Omental fat pad (tissue), 4 donors: ENCODE measurements at places on chromosomes 7 and 10. TPM values are rescaled to one million over a fixed set of nuclear protein-coding genes. Genes with fewer than 3 reads are reported as not detected.

DNA sequence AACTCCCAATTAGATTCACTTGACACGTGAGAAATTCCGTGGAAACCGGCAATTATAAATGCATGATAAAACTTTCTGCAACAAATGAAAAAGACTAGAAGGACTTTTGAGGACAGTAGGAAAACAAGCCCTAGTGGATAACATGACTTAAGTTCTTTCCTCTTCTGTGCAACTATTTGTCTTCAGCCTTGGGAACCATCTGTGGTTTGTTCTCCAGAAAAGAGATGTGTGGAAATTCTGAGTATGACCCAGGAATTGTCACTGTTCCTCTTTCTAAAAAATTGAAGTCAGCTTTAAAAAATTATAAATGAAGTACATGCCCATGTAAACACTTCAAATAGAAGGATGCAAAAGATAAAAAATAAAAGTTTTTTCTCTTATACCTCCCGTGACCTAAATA, 128.6 kb upstream of the SVIL start:
- DNase-seq: no peak

HOXA11 gene
- not detected for total RNA-seq

- DNase-seq: no peak
These were observed 225.3 kb downstream of the GLRX3 start for GRCh38 chr10:130361351-130362105.

DNA sequence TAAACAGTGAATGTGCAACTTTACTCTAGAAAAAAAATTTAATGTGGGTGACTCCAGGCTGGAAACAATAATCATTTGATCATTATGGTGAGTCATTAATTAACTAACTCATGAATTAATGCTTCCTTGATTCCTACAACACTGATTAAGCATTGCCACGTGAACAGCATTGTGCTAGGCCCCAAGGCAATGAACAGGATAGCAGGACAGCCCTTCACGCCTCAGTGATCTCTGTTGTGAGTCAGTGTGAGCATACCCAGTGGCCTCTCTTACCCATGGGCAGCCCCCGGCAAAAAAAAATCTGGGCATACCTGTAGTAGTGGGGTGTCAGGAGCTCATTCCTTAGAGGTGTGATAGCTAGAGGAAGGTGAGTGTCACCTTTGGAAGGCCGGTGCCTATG, 76.0 kb downstream of the DENND2A start:
- DNase-seq: no peak

DNA sequence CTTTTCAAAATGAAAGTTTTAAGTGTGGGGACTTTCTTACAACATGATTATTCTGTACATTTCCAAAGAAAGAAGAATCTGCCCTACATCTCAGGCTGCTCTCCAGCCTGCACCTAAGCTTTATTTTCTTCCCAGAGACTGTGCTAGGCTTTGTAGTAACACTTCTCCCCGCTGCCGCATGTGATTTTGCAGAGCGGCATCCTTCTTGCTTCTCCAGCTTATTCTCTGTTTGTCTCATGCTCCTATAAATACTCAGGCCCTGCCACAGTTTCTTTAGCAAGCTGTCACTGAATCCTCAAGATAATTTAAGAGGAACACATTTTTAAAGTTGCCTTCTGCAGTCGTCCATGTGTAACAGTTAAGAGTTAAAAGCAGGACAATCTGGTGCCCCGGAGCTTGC, 53.5 kb downstream of the INSYN2A start:
- DNase-seq: no peak

SSMEM1 gene
- total RNA-seq: 0.44 TPM

LMTK2 gene
- total RNA-seq: 15.8 TPM

ANXA11 gene
- total RNA-seq: 123 TPM

ADCYAP1R1 gene
- 3.3 TPM for total RNA-seq

DNA sequence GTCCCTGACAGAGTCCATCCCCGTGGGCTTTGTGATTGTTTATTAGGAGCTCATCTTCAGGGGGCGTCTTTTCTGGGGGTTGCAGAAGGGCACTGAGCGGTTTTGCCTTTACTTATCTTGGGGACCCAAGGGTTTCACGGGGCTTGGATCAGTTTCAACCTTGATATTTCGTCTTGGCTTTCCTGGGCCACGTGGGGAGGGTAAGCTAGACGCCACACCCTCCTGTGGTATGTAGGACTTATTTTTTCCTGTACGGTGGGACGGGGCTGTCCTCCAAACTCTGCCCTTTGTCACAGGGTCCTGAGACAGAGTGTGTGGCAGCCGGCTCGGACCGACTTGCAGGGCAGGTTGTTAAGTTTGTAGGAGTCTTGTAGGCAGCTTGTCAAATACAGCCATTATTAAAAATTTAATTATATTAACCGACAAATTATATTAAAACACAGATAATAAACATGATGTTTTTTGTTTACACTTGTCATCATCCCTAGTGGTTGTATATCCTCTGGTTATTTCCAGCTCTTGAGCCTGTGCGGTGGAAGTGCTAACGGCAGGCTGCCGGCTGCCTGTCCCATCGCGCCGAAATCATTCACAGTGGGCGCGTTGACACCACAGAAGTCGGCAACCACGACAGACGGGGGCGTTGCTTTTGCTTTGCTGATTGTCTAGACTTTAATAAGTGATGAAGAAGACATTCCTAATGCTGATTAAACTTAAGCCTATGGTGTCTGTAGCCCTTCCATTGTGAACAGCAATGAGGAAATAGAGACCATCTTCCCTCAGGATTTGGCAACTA, 193.2 kb downstream of the DNAJB6 start:
- no peak for DNase-seq

GRCh38 chr7:5586963-5587348, 163.3 kb upstream of the TNRC18 start:
- no peak for DNase-seq

DNA sequence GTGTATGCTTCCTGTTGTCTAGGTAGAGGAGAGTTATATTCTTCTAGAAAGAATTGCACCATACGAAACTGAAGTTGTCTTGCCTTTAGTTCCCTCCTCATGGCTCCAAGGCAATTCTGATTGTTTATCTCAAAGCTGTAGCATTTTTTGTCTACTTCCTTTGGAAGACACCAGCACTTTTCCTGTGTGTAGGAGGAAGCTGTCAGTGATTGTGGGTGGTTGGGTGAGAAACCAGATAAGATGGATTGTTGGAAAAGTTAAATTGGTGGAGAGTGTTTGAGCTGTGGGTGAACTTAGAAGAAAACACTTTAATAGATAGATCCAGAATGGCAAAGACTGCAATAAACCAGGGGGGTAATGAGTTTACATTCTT, 12.1 kb upstream of the CSTF2T start:
- no peak for DNase-seq

- DNase-seq: no peak
These were observed 118.0 kb downstream of the OTUD1 start for GRCh38 chr10:23556727-23557440.

GCK gene
- total RNA-seq: 0.38 TPM

- no peak for DNase-seq
These were observed 23.6 kb downstream of the TSPAN15 start for GRCh38 chr10:69474742-69475432.

DNA sequence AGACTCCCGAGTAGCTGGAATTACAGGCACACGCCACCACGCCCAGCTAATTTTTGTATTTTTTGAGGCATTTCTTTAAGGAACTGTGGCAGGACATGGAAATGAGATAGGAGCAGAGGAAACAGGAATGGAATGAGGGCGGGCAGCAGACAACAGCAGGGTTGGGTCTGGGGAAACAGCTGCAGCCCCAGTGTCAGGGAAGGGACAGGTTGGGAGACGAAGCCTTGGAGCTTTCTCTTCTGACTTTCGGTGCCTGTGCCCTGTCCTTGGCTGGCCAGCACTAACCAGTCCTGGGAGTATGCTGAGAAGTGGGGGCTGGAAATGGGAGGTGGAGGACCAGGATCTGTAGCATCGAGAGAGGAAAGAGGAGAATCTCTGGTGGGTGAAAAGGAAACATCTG, 47.4 kb downstream of the ATOH7 start:
- no peak for DNase-seq

- DNase-seq: no peak
These were observed 63.9 kb downstream of the STK17A start for GRCh38 chr7:43646603-43647338.

DNA sequence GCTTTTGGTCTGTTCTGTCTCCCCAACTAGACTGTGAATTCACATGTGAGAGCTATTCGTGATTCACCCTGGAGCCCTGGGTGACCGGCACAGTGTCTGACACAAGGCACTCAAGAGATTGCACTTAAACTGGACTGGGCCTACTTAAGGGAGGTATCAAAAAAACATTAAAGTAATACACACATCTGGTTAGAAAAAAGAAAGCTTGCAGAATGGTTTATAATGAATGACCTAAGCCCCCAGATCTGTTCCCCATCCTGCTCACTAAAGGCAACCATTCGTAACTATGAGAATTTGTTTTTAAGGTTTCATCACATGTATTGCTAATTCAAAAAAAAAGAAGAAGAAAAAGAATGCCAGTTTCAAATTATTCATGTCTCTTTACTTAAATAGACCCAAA, 74.5 kb downstream of the DGKI start:
- no peak for DNase-seq
